ENCODE measurements at places on chromosomes 5 and 9. TPM values are rescaled to one million over a fixed set of nuclear protein-coding genes. Genes with fewer than 3 reads are reported as not detected.

The IL9 gene
- total RNA-seq: not detected

- no peak for DNase-seq
Measured at GRCh38 chr5:122674385-122674784, 100.5 kb upstream of the SNX2 start.

DNA sequence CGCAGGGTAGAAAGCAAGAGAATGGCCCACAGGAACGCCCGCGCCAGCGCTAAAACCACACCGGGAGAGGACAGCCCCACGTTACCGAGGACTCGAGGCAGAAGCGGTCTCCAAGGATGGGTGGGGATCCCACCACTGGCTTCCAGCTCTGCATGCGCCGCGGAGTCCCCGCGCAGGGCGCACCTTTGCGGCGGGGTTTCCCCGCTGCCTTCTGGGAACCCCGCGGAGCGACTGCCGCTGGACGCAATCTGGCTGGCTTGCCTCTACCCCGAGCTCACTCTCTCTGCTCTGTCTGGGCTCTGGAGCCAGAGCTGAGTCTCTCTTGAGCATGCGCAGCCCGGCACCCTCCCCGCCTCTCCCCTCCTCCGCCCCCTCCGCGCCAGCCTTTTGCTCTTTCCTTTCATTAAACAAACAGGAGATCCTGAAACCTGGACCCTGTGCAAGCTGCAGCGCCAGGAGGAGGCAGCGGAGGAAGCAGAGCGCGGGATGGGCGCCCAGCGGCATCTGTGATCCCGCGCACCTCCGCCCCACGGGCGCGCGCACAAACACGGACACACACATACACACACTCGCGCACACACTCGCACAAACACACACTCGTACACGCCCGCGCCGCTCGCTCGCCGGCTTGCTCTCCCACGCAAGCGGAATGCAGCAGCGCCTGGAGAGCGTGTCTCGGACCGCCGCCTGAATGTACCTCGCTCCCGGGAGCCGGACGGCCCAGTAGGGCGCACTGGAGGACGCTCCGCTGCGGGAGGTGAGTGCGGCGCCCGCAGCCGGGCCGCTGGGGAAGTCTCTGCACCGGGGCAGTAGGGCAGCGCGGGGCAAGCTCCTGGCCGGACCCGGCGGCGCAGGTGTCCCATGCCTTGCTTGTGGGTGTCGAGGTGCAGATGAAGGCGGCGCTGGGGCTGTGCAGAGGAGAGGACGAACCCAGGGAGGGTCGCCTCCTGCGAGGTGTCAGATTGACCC is at the start of gene PLPPR1:
Gene PLPPR1 (plus strand): TSS at position 382 of the 969 bp plus-strand sequence.
- DNase-seq: no peak

- DNase-seq: peak; percentile 93
Measured at GRCh38 chr5:127870914-127871313, 167.7 kb downstream of the CCDC192 start.

DNA sequence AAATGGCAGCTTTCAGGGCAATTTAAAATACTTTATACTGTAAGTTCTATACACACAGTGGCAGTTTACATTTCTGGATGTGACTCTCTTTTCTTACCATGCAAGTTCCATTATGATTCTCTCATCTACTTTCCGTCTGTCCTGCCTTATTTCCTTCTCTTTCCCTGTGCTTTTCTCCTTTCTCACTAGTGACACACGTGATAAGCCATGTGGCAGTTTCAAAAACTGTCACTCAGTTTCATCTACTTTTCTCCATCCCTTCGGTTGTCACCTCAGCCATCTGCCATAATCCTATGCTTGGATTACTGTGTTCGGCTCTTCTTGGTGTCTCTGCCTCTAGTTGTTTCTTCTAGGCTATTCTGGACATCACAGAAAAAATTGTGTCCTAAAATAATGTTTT is 46.8 kb upstream of the ATG10 start:
- DNase-seq: no peak

The ERP44 gene
- 15.3 TPM for total RNA-seq

DNA sequence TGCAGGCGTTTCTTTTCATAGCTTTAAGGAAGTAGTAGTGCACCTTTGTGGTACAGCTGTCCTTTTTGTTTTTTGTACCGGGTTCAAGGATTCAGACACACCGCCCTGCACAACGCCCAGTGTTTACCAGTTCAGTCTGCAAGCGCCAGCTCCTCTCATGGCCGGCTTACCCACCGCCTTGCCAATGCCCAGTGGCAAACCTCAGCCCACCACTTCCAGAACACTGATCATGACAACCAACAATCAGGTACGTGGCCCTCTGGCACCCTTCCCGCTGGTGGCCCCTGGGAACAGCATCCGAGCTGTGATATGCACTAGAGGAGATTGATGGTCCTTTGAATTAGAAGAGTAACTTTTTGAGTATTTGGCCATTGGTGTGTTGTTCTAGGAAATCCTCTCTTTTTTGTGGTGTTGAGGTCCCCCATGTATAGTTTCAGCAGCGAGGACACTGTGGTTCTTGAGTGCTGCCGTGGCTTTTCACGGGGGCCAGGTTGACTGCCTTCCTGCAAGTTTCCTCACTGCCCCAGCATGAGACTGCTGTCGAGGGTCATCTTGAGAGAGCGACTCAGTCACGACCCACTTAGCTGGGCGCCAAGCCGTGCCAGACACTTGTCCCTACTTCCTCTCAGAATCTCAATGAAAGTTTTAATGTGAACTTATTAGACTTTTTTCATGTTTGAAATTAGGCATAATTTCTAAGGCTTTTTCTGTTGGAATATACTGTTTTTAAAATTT is 37.9 kb downstream of the TENT4A start:
- DNase-seq: no peak

DNA sequence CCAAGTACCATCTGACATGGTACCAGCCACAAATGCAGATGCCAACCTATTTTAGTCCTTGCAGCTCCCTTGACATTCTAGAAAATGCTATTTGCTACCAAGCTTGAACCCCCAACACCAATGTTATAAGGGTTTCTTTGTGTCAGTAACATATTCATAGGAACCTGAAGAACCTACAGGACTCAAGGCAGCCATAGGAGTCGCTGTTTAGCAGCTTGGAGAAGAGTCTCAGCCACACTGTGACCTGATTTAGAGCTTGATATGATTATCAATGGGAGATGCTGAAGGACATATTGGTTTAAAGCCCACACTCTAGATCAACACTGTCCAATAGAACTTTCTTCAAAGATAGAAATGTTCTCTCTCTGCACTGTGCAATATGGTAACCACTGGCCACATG is 6.4 kb upstream of the ZFR start:
- DNase-seq: no peak

The FKTN gene
- total RNA-seq: 10.9 TPM

The EIF4E1B gene
- not detected for total RNA-seq

- DNase-seq: no peak
Measured at GRCh38 chr5:891837-892393, 686 bp downstream of the BRD9 start.

The SHISAL2B gene
- total RNA-seq: not detected

GRCh38 chr5:1209489-1209852 is 8.1 kb downstream of the SLC6A19 start:
- no peak for DNase-seq

The TAS2R1 gene
- not detected for total RNA-seq

DNA sequence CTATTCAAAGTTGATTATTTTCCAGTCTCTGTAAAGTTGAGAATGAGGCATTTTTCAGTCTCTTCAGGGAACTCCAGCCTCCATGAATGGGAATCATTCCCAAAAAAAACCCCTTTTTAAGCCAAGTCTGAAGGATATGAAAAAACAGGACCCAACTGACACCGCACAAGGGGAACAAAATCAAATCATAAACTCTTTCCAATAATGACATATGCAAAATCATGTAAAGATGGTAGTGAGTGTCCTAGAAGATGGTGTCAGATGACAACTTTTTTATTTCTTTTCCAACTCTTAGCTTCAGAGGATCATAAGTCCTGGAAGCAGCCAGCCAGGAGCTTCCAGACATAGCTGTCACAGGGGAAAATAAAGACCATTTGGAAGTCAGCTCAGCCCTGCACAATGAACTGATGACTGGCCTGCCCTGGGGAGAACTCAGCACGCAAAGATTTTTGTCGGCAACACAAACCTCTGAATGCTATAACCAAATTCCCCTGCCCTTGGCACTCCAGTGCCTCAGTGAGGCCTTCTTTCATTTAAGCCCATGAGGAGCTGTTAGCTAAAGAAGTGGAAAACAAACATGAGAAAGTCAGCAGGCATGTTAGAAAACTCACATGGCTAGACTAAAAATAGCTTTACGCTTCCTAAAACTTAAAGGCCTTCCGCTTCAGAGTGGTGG is 85.4 kb downstream of the SLC1A3 start:
- DNase-seq: peak; percentile 20

The TXNDC8 gene
- total RNA-seq: not detected

- no peak for DNase-seq
Measured at GRCh38 chr5:100186181-100186580, 349.0 kb upstream of the FAM174A start.

DNA sequence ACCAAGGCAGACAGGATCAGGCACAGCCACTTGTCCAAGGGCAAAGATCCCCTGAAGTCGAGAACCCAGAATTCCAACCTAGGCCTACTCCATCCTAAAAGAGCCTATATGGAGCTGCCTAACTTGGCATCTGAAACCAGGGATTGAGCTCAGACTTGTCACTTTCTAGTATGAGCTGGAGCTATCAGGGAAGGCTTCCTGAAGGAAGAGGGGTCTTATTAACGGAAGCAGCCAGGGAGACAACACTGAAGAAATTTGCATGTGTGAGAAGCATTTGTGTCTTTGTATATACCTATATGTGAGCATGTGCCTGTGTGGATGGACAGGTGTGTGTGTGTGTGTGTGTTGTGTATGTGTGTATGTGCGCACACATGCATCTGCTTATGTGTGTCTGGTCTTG is 4.7 kb upstream of the AQP7 start:
- no peak for DNase-seq

The SPINK13 gene
- not detected for total RNA-seq

DNA sequence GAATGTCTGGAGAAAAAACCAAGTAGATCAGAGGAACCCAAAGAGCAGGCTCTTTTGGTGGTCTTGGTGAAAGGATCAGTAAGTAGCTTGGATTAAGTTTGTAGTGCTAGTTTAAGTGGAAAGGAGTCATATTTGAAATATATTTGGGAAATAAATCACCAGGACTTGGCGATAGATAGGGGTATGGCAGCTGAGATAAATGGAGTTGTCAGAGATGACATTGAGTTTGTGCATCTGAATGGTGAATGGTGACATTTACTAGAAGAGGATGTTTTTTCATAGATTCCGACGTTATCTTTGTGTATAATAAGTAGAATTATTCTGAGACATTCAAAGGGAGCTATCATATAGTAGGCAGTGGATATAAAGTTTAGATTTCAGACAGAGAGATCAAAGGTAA is 143.6 kb upstream of the RASGRF2 start:
- DNase-seq: no peak

GRCh38 chr5:108280960-108281569 is 100.8 kb downstream of the FBXL17 start:
- no peak for DNase-seq

Measured in lower leg skin (tissue), 4 donors.